ENCODE measurements at places on chromosomes 5 and 9.

- no peak for DNase-seq
These were observed 236.1 kb downstream of the CETN3 start for GRCh38 chr5:90173299-90174030.

DNA sequence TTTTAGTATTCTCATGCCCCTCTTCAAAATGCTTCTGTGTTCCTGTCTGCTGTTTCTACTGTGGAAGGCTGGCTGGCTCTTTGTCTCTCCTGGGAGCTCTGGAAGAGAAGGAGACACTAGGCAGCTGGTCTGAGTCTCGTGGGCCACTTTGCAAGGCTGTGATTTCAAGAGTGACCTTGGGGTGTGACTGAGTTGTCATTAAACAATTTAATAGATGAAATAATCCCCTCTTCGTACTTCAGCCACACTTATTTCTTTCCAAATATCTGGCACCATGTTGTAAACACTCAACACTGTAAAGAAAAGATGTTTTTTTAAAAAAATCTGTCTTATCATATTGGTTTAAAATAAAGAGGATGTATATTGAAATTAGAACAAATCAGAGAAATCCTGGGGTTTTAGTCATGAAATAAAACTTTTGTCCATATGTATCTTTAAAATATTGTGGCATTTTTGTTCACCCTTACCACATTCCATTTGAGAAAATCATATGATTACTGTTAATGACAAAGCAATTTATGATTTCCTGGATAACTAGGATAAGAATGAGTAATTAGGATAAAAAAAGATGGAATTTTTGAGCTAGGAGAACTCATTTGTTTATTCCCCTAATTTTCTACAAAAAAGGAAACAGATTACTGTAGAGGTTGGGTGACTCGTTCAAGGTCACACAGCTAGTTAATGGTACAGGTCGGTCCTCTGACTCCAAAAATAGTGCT lies 200.8 kb downstream of the MAT2B start:
- DNase-seq = no peak

DNA sequence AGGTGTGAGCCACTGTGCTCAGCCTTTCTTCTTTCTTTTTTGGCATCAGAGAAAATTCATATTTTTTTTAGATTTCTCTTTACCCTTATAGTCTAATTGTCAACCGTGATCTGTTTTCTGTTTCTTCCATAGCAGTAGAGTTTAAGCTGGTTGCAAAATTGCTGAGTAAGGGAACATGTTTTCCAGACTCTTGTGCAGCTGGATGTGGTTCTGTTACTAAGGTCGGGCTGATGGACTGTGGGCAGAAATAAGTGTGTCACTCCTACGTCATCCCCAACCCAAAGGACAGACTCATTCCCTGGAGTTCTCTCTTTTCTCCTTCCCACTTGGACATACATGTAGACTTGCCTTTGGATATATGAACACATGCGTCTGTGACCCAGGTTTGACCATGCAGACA lies 64.1 kb upstream of the GOLM1 start:
- no peak for DNase-seq

- DNase-seq = no peak
These were observed 17.2 kb downstream of the OR2S2 start for GRCh38 chr9:35940458-35941407.

- DNase-seq = no peak
These were observed 51.1 kb upstream of the CDKN2AIPNL start for GRCh38 chr5:134462761-134463160.

DNA sequence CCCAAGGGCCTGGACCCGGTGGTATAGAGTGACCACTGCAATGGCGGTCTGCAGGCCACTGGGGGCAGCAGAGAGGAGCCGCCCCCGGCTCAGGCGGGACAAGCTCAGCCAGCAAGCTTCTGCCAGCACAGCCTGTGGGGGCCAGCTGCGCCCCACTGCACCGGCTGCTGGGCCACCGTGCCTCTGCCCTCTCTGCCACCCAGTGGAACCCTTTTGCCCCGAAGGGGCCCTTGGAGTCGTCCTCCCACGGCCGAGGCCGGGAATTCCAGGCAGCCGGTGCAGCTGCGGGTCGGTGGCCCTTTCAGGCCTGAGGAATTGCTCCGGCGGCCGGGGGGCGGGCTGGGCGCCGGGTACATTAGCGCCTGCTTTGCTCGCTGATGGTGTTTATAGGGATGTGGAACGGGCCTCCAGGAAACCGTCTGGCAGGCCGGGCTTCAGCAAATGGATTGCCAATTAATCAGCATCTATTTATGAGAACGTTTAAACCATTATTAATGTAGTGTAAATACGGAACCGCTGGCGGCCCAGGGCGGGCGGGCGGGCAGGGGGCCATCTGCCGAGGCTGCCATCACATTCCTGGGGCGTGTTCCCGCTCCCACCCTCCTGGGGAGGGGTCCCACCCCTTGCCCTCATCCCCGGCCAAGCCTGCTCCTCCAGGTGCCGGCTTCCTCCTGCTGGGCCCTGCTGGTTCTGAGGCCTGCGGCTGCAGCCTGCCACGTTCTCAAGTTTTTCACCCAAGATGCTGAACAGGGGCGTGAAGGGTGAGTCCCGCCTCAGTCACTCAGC lies 127.4 kb downstream of the BARX1 start:
- DNase-seq = no peak

GRCh38 chr9:91776409-91777291 lies 173.4 kb downstream of the ROR2 start:
- DNase-seq = no peak

DNA sequence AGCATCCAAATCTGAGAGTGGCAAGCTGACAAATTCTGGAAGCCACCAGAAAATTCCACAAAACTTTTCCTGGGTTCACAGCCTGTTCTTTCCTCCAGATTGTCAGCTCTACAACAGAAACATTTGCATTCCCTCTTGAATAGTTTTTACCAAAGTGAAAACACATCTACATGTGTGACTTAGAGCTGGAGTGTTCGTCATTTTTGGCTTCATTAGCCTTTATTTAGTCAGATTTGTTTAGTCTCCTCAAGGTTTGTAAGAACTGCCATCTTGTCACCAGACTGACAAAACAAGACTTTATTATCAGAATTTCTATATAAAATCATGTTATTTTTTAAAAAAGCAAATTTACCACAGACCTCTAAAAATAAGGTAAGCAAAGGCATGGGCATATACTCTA lies 347.3 kb downstream of the TRIM36 start:
- DNase-seq = no peak

- DNase-seq = no peak
These were observed 119.5 kb downstream of the EDIL3 start for GRCh38 chr5:84265130-84265529.

DNA sequence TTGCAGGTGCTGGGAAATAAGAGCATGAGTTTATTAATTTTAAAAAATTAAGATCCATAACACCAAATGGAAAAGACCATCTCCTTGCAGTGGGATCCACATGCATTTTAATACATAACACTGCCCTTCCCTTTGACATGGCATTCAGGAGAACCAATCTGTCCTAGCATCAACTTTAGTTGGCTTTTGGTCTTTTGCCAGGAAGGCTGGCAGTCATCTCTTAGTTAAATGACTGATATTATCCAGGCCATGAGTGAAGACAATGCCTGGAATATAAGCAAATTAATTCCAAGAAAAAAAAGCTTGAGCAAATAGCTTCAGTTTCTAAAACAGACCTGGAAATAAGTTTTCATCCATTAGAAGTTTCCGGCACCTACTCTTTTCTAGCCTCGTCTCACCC lies 55.1 kb upstream of the OTULINL start:
- no peak for DNase-seq
